ENCODE measurements at places on chromosomes 7 and 10.

- DNase-seq: no peak
Observed at GRCh38 chr10:15585303-15585715, 134.4 kb downstream of the ITGA8 start.

GRCh38 chr10:5364374-5364773 lies 392 bp upstream of the UCN3 start:
- DNase-seq: no peak

GRCh38 chr7:29806208-29806994 lies at the start of gene WIPF3:
Gene WIPF3 (plus strand): TSS chr7:29806508. CDS start chr7:29834725, 28,217 bp downstream.
- DNase-seq: no peak

- no peak for DNase-seq
Observed at GRCh38 chr7:76106893-76107292, 59.0 kb downstream of the MDH2 start.

DNA sequence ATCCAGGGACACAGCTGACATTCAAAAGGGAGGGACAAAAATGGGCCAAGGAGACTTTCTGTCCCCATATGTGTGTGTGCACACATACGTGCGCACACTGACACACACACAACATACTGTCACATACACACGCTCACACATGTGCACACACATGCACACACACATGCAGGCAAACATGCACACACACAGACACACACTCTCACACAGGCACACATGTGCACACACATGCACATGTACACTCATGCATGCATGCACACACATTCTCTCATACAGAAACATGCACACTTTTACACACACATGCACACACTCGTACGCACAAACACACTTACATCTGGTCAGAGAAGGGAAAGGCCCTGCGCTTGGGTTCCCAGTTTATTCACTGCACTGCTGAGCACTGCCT lies 155.1 kb upstream of the MKI67 start:
- no peak for DNase-seq

DNA sequence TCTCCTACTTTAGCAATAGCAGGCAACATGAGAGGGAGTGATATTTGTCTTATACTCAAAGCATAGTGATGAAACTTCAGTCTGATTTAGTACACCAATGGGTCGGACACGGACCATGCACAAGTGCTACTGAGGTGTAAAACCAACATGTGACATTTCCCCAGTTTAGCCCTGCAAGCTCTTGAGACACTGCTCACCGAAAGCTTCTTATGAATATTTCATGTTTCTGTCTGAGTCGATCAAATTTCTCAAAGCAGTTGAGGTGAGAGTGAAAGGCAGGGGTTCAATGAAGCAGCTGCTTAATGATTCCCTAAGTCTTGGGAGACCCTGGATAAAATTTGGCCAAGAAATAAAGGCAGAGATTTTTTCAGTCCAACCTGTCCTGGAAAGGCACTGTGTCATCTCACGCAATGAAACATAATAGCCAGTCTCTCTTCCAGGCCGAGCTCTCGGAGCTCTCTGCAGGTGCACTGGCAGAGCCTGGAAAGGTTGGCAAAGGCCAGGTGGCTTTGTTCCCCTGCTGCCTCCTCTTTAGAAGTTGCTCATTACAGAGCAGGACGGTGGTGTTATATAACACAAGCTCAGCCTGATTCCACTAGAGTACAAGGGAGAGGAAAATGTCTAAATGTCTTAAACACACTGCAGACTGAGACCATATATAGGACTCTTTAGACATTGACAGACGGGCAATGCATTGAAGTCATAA lies 33.9 kb upstream of the XPNPEP1 start:
- DNase-seq: no peak
